Calu3 (cell line): ENCODE measurements at places on chromosomes 3 and 15. TPM values are rescaled to one million over a fixed set of nuclear protein-coding genes. Genes with fewer than 3 reads are reported as not detected.

DNA sequence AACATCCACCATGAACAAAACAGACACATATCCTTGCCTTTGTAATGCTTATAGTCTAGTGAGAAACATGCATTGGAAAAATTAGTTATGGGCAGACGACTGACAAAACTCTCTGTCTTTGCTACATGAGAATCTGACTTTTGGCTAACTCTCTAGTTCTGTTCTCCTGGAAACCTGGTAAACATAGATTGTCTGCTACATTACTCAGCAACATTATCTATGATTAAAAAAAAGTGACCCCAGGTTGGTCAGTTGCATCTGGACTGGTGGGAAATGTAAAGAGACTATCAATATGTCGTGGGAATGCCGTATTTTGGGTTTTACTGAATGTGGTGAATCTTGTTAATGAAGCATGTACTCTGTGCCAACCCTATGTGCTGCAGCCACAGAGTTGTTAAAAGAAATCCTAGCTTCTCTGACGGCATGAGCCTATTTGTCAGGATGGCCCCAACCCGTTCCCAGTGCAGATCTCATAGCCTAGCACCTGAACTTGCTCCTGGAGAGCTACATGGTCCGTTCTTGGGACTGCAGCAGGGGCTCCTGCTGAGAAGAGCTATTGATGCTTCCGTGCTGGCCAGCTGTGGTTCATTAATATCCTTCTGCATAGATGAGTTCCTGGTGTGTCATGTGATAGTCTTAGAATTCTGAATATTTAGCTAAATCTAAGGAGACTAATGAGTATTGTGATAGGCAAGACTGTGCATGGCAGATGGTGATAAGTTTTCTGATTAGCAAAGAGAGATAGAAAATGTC is 311.7 kb upstream of the ZNF717 start:
- no peak overlapping the region for H3K27ac ChIP-seq
- no peaks in the 10 kb centered on the region for H3K27me3 ChIP-seq
- no peaks in the 10 kb centered on the region for H3K4me1 ChIP-seq
- H3K4me3 ChIP-seq: no peak overlapping the region

The EFCC1 gene
- total RNA-seq: 0.15 TPM in 1 of 2 replicates, not detected in the other

The SPINK8 gene
- total RNA-seq: not detected in 2 replicates

The CCDC9B gene
- total RNA-seq: 85.6 and 102 TPM in 2 replicates
